ENCODE measurements at places on chromosomes 4 and X. TPM values are rescaled to one million over a fixed set of nuclear protein-coding genes. Genes with fewer than 3 reads are reported as not detected.

- H3K36me3 ChIP-seq = no peaks in the 10 kb centered on the region
- no peak for DNase-seq
- H3K27me3 ChIP-seq = no peaks in the 10 kb centered on the region
- H3K4me3 ChIP-seq = no peak overlapping the region
- H3K4me1 ChIP-seq = no peaks in the 10 kb centered on the region
- no peak overlapping the region for H3K27ac ChIP-seq
Measured at GRCh38 chrX:30904632-30905031, 15.6 kb upstream of the TAB3 start.

DNA sequence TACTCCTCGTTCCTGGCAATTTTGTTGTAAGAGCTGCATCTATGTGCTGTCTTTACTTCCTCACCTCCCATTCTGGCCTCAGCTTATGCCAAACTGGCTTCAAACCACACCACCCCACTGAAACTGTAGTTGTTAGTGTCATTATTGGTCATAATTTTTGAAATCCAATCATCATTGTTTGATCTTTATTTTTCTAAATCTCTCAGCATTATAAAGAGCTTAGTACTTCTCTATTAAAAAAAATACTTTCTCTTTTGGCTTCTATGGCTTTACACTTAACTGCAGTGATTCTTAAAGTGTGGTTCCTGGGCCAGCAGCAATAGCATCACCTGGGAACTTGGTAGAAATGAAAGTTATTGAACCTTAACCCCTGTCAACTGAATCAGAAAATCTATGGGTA is 83.5 kb upstream of the GRPR start:
- no peak overlapping the region for H3K4me3 ChIP-seq
- no peak for DNase-seq
- H3K27me3 ChIP-seq = no peaks in the 10 kb centered on the region
- no peaks in the 10 kb centered on the region for H3K4me1 ChIP-seq

- H3K27ac ChIP-seq = no peak overlapping the region
- no peaks in the 10 kb centered on the region for H3K4me1 ChIP-seq
- H3K4me3 ChIP-seq = no peak overlapping the region
- H3K27me3 ChIP-seq = no peaks in the 10 kb centered on the region
- no peaks in the 10 kb centered on the region for H3K36me3 ChIP-seq
- no peak for DNase-seq
Measured at GRCh38 chr4:65498606-65499005, 171.7 kb downstream of the EPHA5 start.

- no peak for DNase-seq
- no peaks in the 10 kb centered on the region for H3K36me3 ChIP-seq
- no peaks in the 10 kb centered on the region for H3K27me3 ChIP-seq
- peaks cover 9% of the 10 kb centered on the region for H3K4me1 ChIP-seq
- no peak overlapping the region for H3K4me3 ChIP-seq
- H3K27ac ChIP-seq = no peak overlapping the region
Measured at GRCh38 chr4:2367626-2368025, 50.8 kb downstream of the ZFYVE28 start.

FDCSP gene
- not detected for total RNA-seq
